ENCODE measurements at places on chromosomes 1 and 21.

GRCh38 chr1:154769193-154769895, 100.7 kb downstream of the KCNN3 start:
- DNase-seq = no peak

DNA sequence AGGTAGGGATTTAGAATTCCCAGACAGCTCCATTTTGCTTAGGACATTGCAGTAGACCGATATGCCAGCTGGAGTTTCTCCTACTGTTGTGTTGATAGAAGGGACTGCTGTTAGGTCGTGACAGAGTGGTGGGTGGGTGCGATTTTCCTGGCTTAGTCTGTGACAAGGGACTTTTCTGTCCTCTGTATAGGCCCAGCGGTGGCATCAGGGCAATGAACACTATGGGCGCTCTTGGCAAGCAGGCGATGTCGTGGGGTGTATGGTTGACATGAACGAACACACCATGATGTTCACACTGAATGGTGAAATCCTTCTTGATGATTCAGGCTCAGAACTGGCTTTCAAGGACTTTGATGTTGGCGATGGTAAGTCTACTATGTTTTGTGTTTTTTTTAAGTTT, 321.8 kb downstream of the ZP4 start:
- no peak for DNase-seq

- no peak for DNase-seq
Measured at GRCh38 chr1:180199018-180199417, 31.0 kb upstream of the LHX4 start.

GRCh38 chr1:172390301-172390682, 30.2 kb upstream of the C1orf105 start:
- DNase-seq = no peak

DNA sequence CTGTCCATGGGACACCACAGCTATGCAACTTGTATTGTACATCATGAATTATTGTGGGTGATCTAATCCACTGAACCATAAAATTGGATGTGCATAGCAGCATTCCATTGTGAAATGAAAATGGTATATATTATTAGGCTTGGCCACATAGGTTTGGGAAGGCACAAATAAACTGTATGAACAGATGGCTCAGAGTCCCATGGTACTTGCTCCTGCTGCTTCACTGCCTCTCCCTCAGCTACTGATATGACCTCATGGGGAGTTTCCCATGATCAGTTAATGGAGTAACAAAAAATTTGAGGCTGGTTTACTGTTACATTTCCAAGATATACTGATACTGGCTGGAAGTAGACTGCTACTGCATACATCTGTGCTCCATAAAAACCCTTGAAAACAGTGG, 152.7 kb upstream of the NEGR1 start:
- DNase-seq = no peak

GRCh38 chr1:193707271-193708021, 521.0 kb upstream of the B3GALT2 start:
- DNase-seq = no peak

DNA sequence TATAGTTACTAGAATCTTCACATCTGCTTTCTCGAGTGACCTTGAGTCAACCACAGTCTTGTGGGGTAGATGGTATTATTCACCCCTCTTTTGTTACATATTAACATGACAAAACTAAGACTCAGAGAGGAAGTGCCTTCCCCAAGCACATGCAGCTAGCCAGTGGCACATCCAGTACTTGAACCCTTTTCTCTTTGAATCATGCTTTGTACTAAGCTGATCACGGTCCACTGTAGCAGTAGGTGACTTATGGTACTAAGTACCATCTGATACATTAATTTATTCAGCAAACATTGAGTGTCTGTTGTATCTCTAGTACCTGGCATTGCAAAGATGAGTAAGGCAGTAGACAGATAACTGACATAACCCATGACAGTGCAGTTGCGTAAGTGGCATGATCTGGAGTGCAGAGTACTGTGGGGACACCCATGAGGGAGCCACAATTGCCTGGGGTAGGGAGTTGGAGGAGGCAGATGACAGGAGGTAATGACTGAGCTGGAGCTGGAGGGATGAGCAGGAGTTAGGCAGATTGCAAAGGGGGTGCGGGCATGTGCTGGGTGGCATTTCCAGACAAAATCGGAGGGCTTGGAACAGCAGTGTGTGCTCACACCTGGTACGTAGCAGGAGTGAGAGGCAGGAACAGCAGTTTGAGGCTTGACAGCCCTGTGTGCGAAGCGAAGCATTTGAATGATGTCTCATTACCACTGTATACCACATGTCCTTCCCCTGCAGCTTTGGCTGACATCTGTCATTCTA, 29.8 kb downstream of the UCK2 start:
- no peak for DNase-seq

DNA sequence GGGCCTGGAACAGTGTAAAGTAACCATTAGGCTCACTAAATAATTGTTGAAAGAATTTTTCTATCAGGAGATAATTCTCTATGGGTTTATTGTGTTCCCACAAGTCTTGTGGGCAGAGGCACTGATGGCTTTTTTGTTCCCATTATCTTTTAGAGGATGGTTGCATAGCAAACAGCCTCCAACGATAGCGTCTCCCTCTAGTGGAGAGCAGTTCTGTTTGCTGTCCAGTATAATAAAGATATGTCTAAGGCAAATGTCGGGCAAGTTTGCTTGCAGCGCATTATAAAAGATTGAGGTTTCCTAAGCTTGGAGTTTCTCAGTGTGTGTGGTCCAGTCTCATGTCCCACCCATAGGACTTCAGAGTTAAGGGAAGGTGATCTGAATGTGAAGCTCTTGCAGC, 1.3 kb upstream of the SLC6A17 start:
- DNase-seq = no peak

DNA sequence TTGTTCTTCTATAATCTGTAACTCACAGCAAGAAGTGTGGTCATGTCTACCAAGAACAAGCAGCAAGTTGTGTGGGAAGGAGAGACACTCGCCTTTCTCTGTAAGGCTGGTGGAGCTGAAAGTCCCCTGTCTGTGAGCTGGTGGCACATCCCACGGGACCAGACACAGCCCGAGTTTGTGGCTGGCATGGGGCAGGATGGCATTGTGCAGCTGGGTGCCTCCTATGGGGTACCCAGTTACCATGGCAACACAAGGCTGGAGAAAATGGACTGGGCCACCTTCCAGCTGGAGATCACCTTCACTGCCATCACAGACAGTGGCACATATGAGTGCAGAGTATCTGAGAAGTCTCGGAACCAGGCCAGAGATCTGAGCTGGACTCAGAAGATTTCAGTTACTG, 15.5 kb downstream of the CD101 start:
- DNase-seq = no peak

GRCh38 chr1:25677193-25677773, 60.7 kb downstream of the MAN1C1 start:
- DNase-seq = no peak

Data from GM03348 (cell line).